Activated CD4-positive, CD25-positive, alpha-beta regulatory T cell treated with anti-CD3 and anti-CD28 coated beads, Interleukin-2, amount 50 U/mL, for 16 hours (primary cell): ENCODE measurements at places on chromosomes 4 and X.

GRCh38 chr4:180542445-180543100 is 1700.6 kb upstream of the TENM3 start:
- no peak for DNase-seq

DNA sequence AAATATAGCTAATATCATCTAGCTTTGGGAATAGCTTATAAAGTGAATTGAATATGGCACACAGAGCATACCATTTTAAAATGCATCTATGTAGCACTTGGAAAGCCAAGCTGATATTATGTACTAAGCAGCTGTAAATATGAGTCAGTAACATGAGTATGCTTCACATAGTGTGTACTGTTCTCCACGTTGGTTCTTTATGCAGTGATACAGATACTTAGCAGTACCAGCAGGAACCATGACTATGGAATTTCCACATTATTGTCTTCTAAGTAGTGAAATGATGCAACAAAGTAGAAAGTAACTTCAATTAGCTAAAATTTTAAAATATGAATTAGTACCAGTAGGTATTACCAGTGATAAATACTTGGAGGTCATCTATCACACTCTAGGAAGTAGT is 320.1 kb downstream of the BMPR1B start:
- DNase-seq: no peak

- DNase-seq: peak; percentile 55
Observed at GRCh38 chr4:36351082-36351666, 69.8 kb downstream of the DTHD1 start.

- no peak for DNase-seq
Observed at GRCh38 chr4:57042711-57043169, 64.0 kb downstream of the POLR2B start.

GRCh38 chrX:111244235-111244750 is 26.0 kb downstream of the CAPN6 start:
- no peak for DNase-seq

DNA sequence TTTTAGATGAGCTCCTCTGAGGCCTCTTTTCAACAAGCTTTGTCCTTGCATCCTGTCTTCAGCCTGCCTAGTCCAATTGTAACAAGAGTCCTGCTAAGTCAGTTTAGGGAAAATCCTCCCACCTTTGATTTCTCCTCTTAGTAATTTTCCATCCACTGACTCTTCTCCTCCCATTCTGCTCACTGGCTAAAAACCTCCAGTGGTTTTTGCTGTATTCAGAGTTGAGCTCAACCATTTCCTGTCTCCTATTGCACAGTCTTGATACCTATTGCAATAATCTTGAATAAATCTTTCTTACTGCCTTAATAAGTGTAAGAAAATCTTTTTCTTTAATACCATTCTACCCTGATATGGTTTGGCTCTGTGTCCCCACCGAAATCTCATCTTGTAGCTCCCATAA is 117.8 kb upstream of the ENPP6 start:
- DNase-seq: no peak

DNA sequence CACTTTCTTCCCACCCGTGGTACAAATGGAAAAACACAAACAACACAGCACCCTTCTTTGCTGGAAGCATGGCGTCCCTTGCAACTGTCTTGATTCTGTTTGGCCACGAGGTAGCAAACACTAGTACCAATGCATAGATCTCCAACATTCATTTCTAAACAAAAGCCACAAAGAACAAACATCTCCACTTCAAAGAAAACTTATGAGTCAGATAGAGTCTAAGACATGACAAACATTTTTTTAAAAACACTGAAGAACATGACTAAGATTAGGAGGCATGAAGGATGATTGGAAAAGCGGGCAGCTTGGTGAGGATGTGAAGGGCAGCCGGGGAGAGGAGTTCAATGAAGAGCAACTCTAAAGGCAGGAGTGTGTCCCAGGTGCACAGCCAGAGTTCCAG is 197.6 kb upstream of the FAM9B start:
- DNase-seq: no peak

- peak; percentile 61 for DNase-seq
Observed at GRCh38 chrX:106611679-106612392, at the start of gene RADX. TSS of gene RADX (plus strand) at chrX:106611978. CDS start at chrX:106612081, 103 bp downstream.

GRCh38 chrX:3161681-3162080 is 120.4 kb downstream of the ARSF start:
- no peak for DNase-seq
